ENCODE measurements at places on chromosomes 3 and 15.
A peak's percentile ranks its signal among the peaks of the same experiment; 100 is the strongest.

DNA sequence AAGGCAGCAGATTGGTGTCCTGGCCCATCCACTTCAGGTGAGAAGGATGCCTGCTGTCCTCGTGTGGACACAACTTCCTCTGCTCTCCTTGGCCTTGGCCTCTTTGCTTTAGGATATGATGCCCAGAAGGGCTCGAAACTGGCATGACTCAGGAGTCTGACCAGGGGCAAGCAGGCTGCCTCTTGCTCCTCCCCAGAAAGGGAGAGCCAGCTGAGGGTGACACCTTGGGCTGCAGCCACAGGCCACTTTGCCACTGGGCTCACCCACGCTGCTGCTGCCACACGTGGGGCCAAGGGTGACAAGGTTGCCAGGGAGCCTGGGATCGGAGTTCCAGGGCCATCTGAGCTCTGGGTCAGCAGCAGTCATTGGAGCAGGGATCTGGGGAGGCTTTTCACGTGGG lies 267.9 kb upstream of the CTDSPL start:
- no peak for DNase-seq

DNA sequence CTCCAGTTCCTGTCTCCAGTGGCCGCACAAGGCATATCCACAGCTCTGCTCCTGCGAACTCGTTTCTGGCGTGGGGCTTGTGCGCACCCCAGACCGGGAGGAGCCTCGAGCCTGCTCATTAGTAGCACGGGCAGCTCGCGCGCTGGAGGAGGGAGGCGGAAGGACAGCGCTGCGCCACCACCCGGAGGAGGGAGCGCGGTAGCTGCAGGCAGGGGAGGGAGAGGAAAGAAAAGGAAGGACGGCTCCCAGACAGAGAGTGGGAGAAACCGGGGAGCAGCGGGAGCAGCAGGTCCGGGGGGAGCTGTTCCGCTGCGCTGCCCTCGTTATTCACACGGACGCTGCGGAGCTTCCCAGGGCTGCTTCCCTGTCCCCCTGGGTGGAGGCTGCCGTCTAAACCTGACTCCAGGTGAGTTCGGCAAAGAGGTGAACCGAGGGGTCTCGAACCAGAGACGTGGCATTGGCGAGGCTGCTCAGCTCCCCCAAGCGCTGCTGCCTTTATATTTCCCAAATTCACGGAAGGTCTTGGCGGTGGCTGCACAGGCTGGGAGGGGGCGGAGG lies 121.3 kb upstream of the ZNF717 start:
- DNase-seq = no peak

GRCh38 chr15:42090370-42090769 lies 4.0 kb downstream of the PLA2G4D start:
- DNase-seq = no peak

DNA sequence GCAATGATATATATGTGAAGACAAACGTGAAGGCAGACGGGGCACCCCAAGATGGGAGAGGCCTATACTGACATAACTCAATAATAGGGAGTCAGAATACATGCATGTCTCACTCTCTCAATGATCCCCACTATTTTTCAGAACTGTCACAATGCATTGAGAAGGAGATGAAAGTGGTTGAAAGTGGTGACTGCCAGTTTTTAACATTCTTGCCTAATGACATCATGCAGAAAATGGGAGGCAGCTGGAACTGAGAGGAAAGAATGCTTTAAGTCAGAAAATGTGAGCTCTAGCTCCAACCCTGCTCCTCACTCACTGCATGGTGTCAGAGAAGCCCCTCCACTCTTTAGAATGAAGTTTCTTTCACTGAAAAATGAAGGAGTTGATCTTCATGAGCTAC lies 55.3 kb upstream of the P2RY1 start:
- no peak for DNase-seq

GRCh38 chr15:63324770-63325169 lies 47.4 kb downstream of the APH1B start:
- DNase-seq = peak; percentile 22

GRCh38 chr15:88126695-88127431 lies 129.7 kb downstream of the NTRK3 start:
- no peak for DNase-seq

- DNase-seq = peak; percentile 26
Measured at GRCh38 chr3:23809840-23810342, 4.1 kb downstream of the UBE2E1 start.

- DNase-seq = no peak
Measured at GRCh38 chr3:19029837-19030521, 118.3 kb upstream of the KCNH8 start.

- DNase-seq = no peak
Measured at GRCh38 chr15:69869881-69870505, 227.7 kb downstream of the TLE3 start.

- no peak for DNase-seq
Measured at GRCh38 chr3:30098243-30098642, 508.2 kb upstream of the TGFBR2 start.

GRCh38 chr15:58264053-58264971 lies 126.1 kb downstream of the AQP9 start:
- no peak for DNase-seq

DNA sequence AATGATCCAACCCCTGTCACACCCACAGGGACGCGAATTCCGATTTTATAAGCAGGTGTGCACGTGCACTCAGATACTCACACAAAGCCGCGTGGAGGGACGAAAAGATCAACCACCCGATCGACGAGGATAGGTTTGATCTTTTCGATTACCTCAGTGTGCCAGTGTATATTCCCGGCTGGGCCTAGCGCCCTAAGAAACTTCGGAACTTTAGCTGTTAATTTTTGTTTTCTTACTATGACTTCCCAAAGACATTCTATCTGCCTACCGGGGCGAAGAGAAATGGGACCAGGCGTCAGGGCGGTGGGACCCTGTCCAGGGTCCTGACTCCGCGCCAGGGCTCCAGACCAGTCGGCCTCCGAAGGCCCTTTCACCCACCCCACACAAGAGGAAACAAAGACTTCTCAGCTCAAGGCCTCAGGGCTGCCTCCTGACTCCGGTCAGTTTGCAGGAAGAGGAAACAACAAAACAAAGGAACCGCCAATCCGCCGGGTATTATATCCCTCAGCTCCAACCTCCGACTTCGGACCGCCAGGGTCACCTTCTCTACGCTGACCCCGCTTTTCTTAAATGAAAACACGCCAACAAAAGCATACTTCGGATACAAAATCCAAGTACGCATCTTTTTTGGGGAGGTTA lies 6.8 kb downstream of the ONECUT1 start:
- no peak for DNase-seq

- DNase-seq = no peak
Measured at GRCh38 chr15:35567392-35567791, 21.4 kb upstream of the DPH6 start.

DNA sequence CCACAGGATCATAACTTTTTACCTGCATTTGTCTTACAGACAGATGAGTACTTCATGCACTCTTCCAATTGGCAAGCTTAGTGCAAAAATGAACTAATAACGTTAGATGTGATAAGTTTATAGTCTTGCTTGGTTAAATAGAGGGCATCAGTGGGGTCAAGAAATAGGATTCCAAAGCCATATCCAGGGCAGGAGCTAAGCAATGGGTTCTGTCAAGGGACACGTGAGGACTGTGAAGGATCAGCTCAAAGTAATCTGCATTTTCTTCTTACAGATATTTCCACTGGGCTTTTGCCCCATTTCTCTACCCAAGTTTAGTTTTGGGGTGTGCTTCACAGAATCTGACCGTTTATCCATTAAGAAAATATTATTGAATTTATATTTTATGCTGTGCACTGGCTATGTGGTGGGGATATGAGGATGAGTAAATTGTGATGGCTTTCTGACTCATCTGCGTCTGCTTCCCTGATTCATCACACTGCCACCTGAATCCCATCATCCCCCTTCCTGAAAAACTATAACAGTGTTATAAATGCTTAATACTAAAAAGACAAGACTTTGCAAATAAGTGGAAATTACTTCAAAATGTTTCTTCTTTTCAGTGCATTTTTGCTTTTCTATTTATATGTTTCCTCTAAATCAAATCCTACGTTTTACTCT lies 17.5 kb downstream of the PPP2R3A start:
- no peak for DNase-seq

DNA sequence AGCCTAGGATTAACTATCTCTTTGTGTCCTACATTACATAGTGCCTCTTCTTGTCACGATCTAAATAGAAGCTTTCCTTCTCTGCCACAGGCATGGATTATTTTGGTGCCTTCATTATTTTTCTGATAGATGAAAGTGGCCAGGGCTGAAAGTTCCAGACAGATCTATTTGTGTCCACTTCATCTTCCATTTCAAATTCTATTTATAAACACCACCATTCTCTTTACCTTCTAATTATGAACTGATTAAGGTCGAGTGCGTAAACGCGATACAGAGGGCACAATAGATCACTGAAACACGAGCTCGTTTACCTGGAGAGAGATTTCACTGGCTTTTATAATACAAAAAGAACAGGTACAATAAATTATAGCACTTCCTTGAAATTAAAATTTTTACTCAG lies 105.0 kb downstream of the EDEM1 start:
- no peak for DNase-seq

DNA sequence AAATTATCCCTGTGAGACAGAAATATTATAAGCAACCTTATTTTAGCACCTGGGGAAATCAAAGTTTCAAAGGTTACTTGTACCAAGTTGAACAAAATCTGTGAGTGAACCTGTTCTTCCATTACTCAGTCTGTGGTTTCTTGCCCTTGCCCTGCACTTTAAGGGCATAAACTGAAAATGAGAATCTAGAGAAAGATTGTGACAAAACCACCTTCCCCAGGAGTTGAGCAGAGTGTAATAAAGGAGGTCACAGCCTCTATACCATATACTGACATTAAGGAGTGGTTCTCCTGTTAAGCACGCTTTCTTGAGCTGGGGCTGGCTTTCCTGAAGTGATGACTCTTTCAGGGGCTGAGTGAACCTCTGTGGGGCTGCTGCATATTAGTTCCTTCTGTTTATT lies 143.4 kb downstream of the PDCD6IP start:
- DNase-seq = no peak

DNA sequence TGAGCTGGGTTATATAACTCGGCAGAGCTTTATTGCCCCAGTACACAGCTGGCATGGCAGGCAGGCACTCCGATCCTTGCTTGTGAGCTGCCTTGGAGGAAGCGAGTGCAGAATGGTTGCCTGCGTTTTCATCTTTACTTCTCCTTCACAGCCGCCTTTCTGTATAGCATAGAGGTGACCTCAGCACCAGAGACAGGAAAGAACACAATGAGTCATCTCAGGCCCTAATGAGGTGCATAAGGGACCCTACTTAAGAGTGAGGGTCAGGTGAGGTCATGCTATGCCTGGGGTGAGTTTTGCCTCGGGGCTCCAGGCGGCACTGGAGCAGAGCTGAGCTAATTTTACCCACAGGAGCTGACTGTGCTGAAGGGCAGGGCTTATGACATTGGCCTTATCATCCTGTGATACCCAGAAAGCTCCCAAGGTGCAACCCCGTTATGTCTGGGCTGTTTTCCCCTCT lies 43.5 kb downstream of the LPP start:
- DNase-seq = peak; percentile 13

DNA sequence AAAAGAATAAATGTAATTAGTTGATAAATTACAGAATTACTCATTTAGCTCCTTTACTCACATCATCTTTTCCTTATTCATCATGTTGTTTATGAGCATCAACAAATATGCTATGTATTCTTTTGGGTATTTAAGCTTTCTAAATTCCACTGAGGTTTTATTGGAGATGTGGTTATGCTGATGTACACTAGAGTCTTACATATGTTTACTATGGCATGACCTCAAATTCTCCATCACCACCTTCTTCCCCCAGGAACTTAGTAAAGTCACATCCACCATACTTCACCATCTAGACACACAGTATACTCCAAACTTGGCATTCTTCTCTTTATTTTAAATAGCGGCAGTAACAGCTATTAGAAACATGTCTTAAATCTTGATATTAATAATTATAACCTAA lies 74.1 kb upstream of the MELTF start:
- no peak for DNase-seq

DNA sequence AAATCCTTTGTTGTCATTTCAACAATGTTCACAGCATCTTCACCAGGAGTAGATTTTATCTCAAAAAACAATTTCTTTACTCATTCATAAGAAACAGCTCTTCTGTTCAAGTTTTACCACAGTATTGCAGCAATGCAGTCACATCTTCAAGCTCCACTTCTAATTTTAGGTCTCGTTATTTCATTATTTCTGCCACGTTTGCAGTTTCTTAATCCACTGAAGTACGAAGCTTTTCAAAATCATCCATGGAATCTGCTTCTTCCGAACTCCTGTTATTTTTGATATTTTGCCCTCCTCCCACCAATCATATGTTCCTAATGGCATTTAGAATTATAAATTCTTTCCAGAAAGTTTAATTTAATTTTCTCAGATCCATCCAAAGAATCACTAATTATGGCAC lies 12.6 kb upstream of the OR5K1 start:
- no peak for DNase-seq

- no peak for DNase-seq
Measured at GRCh38 chr3:156818890-156819289, 7.3 kb upstream of the LEKR1 start.

DNA sequence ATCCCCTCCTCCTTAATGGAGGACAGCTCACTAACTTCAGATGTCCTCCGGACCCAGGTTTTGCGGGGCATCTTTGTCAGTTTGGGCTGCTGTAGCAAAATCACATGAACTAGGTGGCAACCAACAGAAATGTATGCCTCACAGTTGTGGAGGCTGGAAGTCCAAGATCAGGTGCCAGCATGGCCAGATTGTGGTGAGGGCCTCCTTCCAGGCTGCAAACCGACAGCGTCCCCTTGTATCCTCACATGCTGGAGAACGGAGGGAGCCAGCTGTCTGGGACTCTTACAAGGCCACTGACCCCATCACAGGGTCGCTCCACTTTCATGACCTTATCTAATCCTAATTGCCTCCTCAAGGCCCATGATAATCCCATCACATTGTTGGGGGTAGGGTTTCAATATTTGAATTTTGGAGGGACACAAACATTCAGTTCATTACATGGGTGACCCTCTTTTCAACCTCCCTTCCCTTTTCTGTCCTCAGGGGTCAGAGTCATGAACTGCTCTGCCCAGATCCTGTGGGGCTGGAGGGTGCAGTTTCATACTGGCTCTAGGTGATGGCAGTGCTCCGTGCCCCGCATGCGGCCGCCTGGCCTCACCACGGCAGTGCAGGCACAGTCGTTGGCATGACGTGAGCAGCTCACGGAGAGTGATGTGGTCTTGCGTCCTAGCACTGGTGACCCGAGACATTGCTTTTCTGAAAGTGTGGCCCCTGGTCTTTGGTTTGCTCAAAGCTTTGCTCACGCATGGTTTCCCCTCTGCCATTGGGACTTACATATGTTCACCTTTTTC lies 58.4 kb downstream of the DNASE1L3 start:
- no peak for DNase-seq

DNA sequence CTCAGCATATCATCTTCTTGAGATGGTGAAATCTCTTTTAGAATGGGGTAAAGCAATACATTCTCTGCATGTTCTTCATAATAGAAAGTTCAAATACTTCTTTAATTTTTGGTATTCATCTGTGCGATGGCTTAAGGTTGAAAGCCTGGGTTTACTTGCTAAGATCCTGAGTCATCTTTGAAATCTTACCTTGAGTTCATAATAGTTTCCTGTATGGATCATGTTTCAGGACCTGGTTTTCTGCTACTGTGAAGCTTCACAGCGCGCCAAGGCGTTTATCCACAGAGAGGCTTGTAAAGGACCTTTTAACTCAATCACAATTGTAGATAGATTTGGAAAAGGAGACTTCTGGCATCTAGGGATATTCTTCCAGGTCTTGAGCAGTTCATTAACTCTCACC lies 39.0 kb downstream of the MED12L start:
- no peak for DNase-seq

GRCh38 chr3:99952306-99952705 lies 134.6 kb downstream of the CMSS1 start:
- DNase-seq = no peak

- DNase-seq = no peak
Measured at GRCh38 chr15:69998541-69999391, 99.0 kb downstream of the TLE3 start.

- DNase-seq = no peak
Measured at GRCh38 chr15:88844749-88845386, 41.6 kb downstream of the ACAN start.

Data from GM10248 (cell line).